ENCODE measurements at places on chromosomes 3 and 15.

GRCh38 chr15:66356077-66356358 lies 467 bp downstream of the TIPIN start:
- DNase-seq: no peak

DNA sequence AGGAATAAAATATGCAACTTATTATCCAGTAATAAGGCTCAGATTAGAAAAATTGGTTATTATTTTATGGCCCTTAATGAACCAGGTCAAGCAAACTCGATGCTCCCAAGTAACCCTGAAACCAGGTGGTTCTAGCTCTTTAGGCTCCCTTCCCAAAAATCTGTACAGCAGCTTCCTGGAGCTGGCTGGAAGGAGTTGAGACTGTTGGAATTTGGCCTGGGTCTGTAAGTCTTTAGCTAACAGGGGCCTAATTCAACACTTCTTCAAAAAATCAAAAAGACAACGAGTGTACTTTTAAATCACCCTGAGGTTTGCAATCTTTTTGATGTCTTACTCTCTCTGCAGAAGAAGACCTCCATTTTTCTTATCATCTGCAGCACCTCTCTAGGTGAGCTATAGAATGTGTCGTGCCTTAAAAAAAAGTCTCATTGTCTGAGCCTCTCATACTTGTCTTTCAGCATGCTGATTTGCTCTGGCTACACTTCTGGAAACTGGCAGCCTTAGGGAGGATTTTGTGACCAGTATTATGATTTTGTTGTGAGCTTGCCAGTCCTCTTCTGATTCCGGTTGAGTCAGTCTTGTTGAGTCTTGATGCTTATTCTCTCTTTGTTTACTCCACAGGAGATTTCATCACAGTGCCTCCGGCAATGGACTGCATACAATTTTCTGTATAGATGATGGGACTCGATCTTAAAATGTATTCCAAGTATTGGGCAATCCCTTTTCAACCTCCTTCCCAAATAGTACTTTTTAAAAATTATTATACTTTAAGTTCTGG lies 235.0 kb upstream of the KBTBD8 start:
- no peak for DNase-seq

GRCh38 chr15:98609144-98609852 lies 39.0 kb upstream of the IGF1R start:
- DNase-seq: no peak

GRCh38 chr15:51492528-51492927 lies 130.0 kb downstream of the DMXL2 start:
- no peak for DNase-seq

- DNase-seq: no peak
Measured at GRCh38 chr3:137524751-137525150, 239.4 kb upstream of the SOX14 start.

DNA sequence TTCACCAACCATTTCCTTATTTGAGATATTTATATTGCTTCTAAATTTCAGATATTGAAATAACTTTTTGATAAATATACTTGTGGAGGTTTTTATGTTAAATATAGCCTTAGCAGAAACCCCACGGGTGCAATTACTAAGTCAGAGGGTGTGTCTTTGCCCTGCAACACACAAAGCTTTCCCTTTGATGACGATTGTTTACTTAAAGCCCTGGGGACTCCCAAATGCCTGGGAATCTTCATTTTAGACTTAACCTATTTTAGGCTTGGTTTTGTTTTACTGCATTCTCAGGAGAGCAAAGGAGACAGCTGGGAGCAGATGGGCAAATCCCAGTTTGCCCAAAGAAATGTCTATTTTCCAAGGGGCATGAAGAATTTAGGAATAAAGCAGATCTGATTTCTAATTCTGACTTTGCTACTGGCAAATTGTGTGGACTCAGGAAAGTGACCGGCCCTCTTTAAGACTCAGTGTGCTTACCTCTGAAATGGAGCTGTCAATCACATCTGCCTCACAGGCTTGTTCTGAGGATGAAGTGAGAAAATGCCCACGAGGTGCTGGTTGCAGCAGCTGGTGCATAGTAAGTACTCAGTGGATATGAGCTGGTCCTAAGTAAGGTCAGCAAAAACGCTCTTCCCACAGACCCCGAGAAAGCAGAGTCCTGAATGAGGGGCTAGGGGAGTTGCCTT lies 49.3 kb upstream of the CA12 start:
- no peak for DNase-seq

Data from memory B cell (primary cell).